G401 (cell line): ENCODE measurements at places on chromosomes 3 and 15. TPM values are rescaled to one million over a fixed set of nuclear protein-coding genes. Genes with fewer than 3 reads are reported as not detected.

CACNA1D gene
- 3.3 TPM in 1 of 2 replicates, not detected in the other for total RNA-seq

ZXDC gene
- total RNA-seq = 11.4 and 18.9 TPM in 2 replicates

ACTC1 gene
- total RNA-seq = not detected in 2 replicates

CPNE9 gene
- total RNA-seq = 0.80 and 3.9 TPM in 2 replicates

HRG gene
- not detected in 2 replicates for total RNA-seq

MRAS gene
- total RNA-seq = 37.5 and 37.9 TPM in 2 replicates

FILIP1L gene
- 3.7 TPM in 1 of 2 replicates, not detected in the other for total RNA-seq

PLOD2 gene
- total RNA-seq = 0.17 TPM in 1 of 2 replicates, not detected in the other

PAQR5 gene
- total RNA-seq = under 0.01 and 0.03 TPM in 2 replicates

GPR160 gene
- total RNA-seq = 4.2 and 8.9 TPM in 2 replicates

SLC27A2 gene
- 0.06 TPM in 1 of 2 replicates, not detected in the other for total RNA-seq

DNA sequence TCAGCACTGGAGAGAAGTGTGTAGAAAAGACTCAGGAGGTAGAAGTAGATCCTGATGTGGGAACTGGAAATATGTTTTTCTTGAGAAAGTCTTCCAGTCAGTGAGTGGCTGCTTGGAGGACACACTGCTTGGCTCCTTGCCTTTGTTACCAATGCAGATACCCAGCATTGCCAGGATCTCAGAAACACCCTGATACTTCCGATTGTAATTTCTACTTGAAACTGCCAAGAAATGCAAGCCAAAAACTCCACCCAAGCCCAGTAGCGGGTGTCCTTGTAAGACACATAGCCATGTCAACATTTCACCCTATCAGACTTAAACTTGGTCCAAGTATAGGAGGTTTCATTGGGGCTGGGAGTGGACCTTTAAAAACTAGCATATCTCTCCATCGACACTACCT, 141.8 kb downstream of the ALDH1A2 start:
- no peak for DNase-seq

GRCh38 chr3:186946756-186947375, 16.5 kb downstream of the ST6GAL1 start:
- no peak for DNase-seq

DNA sequence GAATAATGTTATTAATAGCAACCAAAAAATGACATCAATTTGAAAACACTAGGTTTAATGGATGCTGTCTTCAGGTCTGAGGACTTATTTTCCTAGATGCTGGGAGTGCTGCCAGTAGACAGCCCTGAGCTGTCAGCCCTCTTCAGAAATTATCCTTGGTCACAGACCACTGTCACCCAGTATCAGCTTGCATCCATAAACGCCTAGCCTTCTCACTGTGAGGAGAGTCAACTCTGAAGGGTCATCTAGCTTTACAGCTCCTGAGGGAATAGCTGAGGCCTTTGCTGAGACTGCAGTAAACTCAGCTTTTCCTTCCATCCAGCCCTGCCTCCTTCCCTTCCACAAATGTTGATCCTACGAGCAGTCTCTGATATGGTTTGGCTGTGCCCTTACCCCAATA, 19.4 kb upstream of the MNS1 start:
- no peak for DNase-seq

DNA sequence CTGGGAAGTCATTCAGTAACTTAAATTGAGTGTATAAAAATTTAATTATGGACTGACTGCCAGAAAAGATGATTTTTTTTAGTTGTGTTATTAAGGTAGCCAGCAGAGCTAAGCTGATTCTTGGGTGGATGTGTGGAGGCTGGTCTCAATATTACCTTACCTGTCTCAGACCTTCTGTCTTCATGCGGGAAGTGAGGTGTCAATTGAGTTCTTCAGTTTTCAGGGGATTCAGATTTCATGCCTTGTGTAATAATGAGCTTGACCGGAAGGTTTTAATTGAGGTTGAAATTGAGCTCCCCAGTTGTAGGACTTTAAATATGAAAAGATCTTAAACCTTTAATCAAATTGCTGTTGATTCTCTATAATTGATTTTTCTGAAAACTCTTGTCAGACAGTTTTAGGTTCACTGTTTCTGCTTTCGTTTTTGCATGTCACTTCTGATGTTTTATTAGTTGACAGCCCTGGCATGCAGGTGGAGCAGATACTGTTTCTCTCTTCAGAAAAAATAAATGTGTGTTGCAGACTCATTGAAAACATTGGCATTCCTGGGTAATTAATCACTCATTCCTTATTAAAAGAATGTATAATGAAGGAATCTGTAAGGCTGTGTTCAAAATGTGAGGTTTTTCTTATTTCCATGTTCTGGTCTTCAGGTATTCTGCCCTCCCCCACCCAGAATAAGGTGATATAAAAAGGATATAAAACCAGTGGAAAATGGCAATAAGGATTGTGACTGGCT, 54.5 kb downstream of the PSMD6 start:
- DNase-seq = peak; percentile 29

DNA sequence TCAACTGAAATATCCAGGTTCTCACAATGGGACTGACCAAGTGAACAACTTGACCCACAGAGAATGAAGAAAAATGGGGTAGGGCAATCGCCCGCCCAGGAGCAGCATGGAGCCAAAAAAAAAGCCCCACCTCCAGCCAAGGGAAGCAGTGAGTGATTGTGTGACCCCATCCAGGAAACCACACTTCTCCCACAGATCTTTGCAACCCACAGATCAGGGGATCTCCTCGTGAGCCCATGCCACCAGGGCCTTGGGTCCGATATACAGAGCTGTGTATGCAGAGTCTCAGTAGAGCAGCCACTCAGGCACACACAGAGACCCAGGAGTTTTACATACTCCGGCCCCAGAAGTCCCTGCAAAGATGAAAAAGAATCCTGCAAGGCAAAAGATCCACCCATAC, 35.7 kb downstream of the PYGO1 start:
- no peak for DNase-seq

- DNase-seq = no peak
Observed at GRCh38 chr3:10106919-10107318, 1.1 kb downstream of the FANCD2OS start.

DNA sequence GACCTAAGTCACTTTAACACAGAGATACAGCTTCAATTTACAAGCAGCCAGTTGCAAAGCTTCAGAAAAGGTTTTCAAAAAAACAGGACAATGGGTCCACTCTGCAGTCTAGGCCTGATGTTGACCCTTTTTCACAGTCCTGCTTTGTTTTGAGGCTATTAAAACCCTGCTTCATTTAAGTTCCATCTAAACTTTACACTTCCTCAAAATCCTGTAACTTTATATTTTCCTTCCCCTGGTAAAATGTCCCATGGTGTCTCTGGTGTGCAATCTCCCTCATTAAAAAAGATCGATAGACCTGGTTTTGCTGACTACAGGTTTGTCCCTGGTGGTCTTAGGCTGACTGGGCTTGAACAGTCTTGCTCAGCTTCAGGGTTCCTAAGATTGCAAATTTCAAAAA, 5.1 kb upstream of the RPL14 start:
- no peak for DNase-seq

DNA sequence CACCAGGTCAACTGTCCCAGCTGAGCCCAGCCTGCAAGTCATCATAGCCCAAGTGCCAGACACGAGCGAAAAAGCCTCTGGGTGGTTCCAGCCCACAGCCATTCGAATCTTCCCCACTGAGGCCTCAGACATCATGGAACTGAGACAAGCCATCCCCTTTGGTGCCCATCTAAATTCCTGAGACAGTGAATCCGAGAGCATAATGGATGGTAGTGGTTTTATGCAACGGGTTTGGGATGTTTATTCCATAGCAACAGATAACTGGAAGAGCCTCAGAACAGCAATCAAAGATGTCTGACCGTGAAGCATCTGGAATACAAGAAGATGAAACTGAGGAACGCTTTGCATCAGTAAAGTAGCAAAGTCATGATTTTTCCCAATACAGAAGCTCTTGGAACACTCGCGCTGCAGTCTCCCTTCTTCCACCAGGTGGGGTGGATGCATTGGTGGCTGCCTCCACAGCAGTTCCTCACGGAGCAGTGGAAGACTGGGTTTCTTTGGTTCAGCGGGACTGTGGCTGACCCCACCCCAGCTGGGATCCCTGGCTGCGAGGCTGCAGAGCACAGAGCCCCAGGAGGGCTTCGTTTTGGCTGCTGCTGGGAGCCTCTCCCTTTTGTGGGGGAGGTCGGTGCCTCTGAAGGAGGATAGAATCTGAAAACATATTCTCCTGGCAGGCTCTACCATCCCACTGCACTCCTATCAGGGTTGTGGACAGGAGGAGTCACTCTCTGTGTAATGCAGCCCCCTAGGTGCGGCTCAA, 26.4 kb upstream of the PDE8A start:
- DNase-seq = peak; percentile 34

DNA sequence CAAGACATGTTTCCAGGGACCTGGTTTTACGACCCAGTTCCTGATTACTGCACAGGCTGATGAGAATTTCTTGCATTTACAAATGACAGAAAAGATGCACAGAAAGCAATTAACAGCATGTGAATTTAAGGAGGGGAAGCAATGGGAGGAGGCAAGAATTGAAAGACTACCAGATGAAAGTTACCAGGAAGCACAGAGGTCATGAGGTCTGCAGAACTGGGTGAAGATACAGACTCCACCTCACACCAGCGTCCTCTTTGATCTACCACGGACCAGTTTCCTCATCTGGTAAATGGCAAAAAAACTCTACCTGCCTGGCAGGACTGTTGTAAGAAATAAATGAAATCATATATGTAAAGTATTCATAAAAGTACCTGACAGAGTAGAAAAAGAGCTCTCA, 266.0 kb downstream of the MAGI1 start:
- DNase-seq = no peak

- DNase-seq = no peak
Observed at GRCh38 chr15:71790081-71790480, 20.3 kb upstream of the NR2E3 start.

GRCh38 chr15:61582092-61582491, 353.0 kb upstream of the RORA start:
- no peak for DNase-seq

DNA sequence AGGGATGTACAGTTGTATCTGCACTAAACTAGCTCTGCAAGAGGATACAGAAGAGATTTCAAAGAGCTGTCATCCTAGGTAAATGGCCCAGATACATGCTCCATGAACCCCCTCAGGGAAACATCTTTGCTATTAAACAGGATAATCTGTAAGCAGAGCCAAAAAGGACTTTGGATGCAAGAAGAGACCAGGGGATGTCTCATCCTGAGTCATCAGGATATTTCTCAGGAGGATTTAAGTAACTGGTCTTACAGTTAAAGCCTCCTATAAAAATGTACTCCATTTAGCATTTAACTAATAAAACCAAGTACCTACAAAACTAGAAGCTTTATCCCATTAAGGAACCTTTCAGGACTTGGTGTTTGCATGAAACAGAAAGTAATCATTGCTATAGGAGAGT, 48.2 kb upstream of the PHLDB2 start:
- no peak for DNase-seq

GRCh38 chr3:174132421-174133042, 726.6 kb upstream of the NAALADL2 start:
- no peak for DNase-seq

GRCh38 chr15:82133251-82133650, 87.4 kb upstream of the MEX3B start:
- DNase-seq = no peak

- DNase-seq = peak; percentile 12
Observed at GRCh38 chr15:32994810-32995424, 199.6 kb downstream of the FMN1 start.

- no peak for DNase-seq
Observed at GRCh38 chr3:181805703-181806102, 94.0 kb downstream of the SOX2 start.

DNA sequence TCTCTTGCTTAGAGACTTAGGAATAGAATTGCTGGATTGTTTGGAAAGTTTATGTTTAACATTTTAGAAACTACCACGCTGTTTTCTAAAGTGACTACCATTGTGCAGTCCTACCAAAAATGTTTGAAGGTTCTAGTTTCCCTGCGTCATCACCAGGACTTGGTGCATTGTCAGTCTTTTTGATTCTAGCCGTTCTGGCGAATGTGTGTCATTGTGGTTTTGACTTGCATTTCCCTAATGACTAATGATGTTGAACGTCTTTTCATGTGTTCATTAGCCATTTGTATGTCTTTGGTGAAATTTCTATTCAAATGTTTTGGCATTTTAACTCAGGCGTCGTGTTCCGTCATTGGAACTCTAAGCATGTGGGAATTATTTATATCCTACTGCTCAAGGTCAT, 58.0 kb downstream of the CHD2 start:
- DNase-seq = no peak

GRCh38 chr3:51559411-51559888, 20.9 kb downstream of the RAD54L2 start:
- no peak for DNase-seq

DNA sequence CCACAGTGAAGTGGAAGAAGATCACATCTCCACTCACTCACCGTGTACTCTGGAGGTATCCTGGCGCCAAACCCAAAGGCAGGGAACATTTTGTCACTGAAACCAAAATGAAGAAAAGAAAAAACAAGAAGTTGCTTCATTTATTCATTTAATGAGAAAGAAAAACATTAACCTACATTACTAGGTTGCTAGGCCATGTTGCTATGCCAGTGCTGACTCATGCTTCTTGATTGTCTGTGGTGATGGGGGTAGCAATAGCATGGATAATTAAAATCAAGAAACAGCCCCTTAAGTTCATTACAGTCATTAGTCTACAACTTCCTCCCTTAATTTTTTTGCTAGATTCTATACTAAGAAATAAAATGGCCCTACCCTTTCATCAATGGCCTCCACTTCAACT, 52.7 kb upstream of the MRPL3 start:
- DNase-seq = no peak

DNA sequence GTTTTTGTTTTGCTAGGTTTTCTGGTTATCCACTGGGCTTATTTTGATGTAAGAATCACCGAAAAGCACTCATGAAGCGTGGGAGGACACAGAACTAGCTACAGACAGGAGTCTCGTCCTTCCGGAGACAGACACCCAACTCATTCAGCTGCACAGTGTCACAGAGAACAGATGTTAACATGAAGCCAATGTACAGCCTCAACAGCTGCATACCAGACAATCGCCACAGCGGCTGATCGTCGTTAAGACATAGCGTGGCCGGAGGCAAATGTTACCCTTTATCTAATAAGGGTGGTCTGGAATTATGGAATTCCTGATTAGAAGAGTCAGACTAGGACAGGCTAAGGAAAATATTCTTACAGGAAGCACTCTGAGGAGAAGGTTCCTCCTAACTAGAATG, 1.1 kb upstream of the PYGO1 start:
- no peak for DNase-seq

- no peak for DNase-seq
Observed at GRCh38 chr3:126133606-126134005, 46.8 kb downstream of the ALDH1L1 start.

DNA sequence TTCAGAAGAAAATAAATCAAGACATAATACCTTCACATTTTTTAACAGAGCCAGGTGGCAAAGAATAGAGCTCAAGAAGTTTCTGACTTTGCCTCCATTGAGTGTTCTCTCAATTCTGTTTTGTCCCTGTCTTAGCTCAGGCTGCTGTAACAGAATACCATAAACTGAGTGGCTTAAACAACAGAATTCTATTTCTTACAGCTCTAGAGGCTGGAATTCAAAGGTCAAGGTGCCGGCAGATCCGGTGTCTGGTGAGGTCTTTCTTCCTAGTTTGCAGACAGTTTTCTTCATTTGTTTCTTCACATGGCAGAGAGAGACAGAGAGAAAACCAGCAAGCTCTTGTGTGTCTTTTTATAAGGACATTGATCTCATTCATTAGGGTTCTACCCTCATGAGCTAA, 25.6 kb downstream of the IQCH start:
- DNase-seq = no peak
